NCI-H2081 treated with DMSO at 0.1 percent for 48 hours (cell line): ENCODE measurements at places on chromosomes 5 and 9.

DNA sequence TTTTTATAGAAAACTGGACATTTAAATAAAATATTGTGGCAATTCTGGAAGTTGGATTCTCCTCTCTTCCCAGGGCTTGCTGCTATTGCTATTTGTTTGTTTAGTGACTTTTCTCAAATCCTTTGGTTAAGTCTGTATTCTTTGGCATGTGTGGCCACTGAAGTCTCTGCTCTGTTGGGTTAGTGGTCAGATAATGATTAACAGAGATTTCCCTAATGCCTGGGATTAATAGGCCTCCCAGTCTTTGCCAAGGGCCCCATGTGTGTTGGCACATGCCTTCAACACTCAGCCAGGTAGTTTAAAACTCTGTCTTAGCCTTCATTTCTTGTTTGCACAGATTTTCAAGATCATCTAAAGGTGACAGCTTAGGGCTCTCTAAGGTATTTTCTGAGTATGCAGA is 92.8 kb upstream of the EPB41L4A start:
- DNase-seq, result no peak

DNA sequence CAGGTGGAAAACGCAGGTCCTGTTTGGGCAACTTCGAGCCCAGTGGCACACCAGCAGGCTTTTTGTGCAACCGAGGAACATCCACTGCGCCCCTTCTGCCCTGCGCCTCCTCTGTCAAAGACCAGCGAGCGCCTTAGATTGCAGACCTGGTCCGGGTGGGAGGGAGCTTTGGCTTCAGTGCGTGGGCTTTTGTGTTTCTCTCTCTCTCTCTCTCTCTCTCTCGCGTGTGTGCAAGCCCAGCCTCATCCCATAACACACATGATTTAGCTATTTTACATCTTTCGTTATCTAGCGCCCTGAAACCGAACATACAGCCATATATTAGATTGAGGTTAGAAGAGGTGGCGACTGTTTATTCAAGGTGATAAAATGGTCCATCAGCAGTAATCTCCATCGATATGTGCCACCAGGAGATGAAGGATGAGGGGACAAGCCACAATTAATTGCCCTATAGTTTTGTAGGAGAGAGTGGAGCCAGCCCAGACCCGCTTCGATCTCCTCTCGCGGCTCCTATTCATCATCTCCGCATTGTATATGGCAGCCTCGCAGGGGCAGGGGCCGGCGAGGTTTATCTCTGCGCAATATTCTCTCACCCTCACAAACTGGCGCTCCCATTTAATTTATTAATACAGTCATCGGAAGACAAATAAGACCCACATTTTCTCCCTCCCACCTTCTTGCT is 5.3 kb downstream of the PRDM6 start:
- no peak for DNase-seq

DNA sequence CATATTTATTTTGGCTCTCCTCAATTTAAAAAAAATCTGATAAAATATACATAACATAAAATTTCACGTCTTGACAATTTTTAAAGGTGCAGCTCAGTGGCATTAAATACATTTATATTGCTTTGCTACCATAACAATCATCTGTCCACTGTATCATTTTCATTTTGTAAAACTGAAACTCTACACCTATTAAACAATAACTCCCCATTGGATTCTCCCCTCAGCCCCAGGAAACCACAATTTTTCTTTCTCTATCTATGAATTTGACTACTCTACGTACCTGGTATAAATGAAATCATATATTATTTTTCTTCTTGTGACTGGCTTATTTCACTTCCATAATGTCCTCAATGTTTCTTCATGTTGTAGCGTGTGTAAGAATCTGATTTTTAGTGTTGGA is 563.5 kb downstream of the PRR16 start:
- DNase-seq, result no peak

DNA sequence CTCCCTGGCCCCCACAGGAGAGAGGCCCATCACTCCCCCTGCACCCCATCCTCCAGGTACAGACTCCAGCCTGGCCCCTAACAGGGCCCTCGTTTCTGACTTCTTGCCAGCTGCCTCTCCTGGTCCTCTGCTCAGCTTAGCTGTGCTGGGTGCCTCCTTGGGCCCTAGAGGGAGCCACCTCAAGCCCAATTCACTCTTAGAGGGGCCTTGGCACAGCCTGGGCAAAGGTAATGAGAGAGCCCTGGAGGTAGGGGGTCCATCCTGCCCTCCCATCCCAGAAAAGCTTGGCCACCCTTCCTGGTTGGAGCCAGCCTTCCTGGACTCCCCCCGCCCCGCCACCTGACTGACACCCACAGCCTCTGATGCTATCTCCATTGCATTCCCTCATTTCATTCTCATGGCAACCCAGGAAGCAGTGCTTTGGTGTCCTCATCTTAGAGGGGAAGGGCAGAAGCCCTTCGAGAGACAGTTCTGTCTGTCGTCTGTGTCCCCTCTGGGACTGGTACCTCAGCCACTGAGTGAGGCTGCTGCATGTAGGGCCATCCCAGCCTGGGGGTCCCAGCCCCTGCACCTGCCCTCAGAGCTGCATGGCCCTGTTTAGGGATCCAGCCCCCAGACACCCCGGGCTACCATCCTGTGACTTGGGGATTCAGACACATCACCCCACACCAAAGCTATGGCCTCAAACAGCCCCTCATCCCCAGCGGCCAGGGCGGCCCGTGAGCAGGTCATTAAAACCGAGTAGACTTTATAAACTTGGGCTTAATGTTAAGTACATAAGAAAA is 95.5 kb downstream of the BARX1 start:
- no peak for DNase-seq
